ENCODE measurements at places on chromosomes 1 and 21.

GRCh38 chr21:42026082-42026435, 15.9 kb upstream of the ZBTB21 start:
- DNase-seq, result no peak

- DNase-seq, result no peak
Observed at GRCh38 chr1:116346943-116347673, 25.9 kb upstream of the ATP1A1 start.

DNA sequence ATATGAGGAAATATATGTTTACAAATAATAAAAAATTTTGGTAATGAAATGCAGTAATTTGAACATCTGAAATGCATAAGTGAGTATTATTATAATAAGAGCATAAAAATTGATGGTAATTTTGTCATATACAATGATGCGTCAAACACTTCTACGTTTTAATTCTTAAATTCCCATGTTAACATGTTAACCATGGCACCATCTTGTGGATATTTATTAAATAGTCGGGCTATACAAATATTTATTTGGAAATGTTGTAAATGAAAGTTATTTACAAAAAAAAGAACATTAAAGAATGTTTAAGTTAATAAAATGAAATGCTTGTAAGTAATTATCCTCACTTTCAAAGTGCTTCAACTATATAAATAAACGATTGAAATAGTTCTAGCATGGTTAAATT, 57.2 kb upstream of the C1orf185 start:
- no peak for DNase-seq

DNA sequence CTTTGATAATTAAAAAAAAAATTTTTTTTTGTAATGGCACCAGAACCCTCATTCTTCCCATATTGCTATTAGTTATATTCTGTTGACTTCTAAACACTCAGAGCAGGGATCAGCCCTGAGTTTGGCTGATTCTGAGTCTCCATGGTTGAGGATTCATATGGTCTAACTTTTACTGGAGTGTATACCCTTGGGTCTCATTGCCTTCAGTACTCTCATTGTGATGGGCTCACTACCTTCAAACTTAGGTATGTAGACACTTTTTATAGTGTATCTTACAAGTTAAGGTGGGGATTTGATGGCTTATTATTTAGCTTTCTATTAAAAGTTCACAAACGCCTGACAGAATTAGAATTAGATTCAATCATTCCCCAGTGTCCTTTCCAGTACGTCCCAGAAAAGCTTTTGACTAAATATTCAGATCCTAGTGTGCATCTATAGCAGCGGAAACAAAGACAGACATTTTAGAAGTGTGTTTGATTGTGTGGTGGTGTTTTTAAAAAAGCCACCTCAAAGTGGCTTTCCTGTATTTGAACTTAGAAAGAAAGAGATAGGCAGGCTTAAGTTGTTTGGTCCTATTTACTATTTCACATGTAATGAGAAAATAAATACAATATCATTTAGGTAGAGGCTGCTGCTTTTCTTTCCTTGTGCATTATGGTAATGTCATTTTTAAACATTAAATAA, 1.4 kb downstream of the MACF1 start:
- DNase-seq, result no peak

- DNase-seq, result no peak
Observed at GRCh38 chr1:59738152-59738551, 76.6 kb upstream of the HOOK1 start.

DNA sequence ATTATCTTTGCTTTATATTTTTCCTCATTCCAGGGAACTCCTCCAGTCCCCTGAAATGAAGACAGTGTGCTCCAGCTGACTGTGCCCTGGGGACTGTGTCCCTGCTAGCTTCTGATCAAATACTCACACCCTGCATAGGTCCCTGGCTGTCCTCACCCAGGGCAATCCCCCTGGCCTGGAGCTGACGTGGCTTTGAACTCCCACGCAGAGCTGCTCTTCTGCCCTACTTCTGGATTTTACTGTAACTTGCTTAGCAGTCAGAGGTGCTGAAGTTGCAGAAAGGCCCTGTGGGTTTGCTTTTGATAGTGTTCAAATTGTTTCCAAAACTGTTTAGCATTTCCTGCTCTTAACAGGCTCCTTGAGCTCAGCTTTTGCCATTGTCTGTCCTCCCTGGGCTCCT, 186.5 kb downstream of the FASLG start:
- peak; percentile 45 for DNase-seq

- DNase-seq, result no peak
Observed at GRCh38 chr1:241647658-241648057, 4.4 kb upstream of the WDR64 start.

DNA sequence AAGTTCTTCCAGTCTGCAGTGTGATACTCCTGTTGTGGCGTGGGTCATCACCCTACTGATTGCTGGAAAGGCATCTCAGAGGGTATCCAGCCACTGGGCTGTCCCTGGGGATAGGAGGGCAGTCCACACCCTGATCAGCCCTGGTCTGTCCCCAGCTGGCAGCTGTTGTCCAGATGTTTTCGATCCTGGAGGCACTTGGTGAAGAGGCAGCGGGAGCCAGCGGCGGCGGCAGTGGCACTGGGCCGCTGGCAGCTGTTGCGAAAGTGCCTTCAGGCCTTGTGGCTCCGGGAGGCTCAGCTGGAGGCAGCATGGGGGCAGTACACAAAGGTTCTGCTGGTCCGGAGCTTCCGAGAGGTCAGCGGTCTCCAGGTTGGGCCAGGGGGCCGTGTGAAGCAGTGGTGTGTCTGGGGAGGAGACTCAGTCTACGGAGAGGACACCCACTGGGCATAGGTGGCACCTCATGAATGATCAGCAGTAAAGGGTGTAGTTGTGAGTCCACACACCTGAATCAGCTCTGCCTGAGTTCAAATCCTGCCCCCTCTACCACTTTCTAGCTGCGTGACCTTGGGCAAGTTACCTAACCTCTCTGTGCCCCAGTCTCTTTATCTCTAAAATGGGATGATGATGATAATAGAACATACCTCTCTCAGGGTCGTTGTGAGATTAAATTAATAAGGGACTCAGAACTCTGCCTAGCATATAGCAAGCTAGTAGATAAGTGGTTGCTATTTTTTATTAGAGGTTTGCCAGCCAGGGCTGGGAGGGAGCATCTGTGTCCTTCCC, 6.1 kb downstream of the C1orf167 start:
- DNase-seq, result no peak
